T follicular helper cell (primary cell): ENCODE measurements at places on chromosomes 4 and X.

- DNase-seq, result no peak
These were observed 32.9 kb upstream of the GC start for GRCh38 chr4:71816676-71817303.

GRCh38 chrX:119735467-119735866 lies 22.9 kb upstream of the SOWAHD start:
- DNase-seq, result no peak

DNA sequence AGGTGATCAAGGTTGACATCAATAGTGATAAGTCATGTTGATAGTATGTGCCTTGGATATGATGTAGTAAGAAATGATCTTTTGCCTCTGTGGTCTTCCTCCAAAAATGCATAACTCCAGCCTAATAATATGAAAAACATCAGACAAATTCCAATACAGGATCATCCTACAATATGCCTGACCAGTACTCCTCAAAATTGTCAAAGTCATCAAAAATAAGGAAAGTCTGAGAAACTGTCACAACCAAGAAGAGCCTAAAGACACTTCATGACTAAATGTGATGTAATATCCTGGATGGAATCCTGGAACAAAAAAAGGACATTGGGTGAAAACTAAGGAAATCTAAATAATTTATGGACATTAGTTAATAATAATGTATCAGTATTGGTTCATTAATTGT lies 50.3 kb upstream of the LCORL start:
- no peak for DNase-seq

DNA sequence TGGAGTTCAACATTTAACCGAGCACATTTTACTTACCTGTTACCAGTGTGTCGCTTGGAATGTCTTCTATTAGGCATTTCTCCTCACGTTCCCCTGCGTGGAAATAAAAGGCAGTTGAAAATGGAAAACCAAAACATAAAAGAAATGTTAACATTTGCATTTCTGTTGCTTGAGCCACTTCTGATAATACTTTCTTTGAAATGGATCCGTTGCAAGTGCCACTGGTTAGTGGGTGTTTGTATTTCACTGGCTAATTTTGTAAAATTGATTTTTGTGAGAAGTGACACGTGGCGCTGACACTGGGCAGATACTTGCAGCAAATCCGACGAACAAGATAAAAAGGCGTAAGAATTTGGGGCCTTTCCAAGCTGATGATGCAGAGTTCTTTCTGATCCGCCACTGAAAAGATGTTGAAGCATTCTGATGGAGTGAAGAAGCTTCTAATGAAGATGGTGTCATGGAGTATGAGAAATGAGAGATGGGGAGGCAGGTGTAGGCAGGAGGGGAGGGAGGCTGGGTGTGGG lies 18.8 kb downstream of the SPON2 start:
- no peak for DNase-seq

GRCh38 chr4:89364541-89364940 lies 56.9 kb upstream of the GPRIN3 start:
- DNase-seq, result no peak

DNA sequence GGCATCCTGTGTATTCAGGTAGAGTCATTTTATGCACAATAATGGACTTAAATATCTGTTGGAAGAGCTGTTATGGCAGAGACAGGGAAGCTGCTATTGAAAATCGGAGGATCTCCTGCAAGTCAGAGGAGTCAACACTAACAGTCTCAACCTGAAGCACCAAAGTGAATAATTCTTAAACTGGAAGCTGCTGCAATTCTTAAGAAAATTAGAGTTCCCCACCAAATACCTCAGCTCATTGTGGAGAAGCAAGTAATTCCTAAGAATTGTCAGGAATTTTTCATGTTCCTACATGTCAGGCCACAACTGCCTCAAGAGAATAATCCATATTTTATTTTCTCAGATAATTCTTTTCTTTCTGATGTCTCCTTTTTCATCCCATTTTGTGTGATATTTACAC lies 892.6 kb upstream of the LCORL start:
- DNase-seq, result no peak

- DNase-seq, result no peak
These were observed 72.6 kb upstream of the TRIM2 start for GRCh38 chr4:153131596-153131995.

- no peak for DNase-seq
These were observed 97.3 kb upstream of the SRD5A3 start for GRCh38 chr4:55248756-55249155.

GRCh38 chr4:172141025-172141424 lies 327.8 kb downstream of the GALNTL6 start:
- DNase-seq, result no peak

DNA sequence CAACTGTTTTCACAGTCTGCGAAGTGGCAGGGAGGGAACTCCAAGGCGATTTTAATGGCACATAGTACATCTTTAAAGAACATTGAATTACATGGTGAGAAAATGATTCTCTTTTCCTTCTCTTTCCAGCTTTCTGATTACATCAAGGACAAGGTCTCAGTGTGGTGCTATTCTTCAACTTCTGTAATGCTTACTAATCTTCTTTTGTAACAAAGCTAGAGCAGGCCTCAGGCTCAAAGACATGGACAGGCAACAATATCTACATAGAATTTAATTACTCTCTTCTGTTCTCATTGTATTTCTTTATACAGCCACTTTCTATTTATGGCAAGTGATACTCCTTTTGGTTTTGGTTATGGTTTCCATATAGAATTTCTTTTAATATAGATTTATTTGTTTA lies 48.4 kb downstream of the RTL5 start:
- no peak for DNase-seq

GRCh38 chrX:133847340-133847994 lies 137.9 kb downstream of the GPC3 start:
- DNase-seq, result no peak

GRCh38 chrX:51316271-51316670 lies 16.4 kb upstream of the NUDT10 start:
- no peak for DNase-seq

- DNase-seq, result no peak
These were observed 43.0 kb downstream of the ADD1 start for GRCh38 chr4:2886622-2887021.

GRCh38 chrX:24982306-24982965 lies 33.3 kb downstream of the ARX start:
- no peak for DNase-seq

DNA sequence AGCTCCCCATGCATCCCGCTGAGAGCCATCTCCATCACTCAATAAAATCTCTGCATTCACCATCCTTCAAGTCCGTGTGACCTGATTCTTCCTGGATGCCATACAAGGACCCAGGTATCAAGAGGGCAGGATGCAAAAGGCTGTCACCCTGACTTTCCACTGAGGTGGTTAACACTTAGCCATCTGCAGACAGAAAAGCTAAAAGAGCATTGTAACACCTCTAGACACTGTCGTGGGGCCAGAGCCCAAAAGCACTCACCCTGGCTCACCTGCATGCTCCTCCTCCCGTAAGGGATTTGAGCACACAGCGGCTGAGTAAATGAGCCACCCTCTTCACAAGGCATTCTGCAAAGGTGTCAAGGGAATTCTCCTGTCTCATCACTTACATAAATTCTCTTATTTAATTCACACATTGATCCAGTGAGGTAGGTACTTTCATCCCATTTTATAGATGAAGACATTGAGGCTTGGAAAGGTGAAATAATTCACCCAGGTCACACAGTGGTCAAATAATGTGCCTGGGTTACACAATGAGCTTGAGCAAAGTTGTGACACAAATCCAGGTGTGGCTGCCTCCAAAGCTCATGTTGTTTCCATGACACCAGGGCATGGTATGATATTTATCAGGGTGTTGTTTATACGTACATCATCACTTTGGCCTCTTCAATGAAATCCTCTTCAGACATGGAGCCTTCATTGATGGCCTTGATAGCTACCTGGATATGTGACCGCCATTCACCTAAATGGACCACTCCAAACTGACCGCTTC lies 48.0 kb downstream of the TXK start:
- no peak for DNase-seq

DNA sequence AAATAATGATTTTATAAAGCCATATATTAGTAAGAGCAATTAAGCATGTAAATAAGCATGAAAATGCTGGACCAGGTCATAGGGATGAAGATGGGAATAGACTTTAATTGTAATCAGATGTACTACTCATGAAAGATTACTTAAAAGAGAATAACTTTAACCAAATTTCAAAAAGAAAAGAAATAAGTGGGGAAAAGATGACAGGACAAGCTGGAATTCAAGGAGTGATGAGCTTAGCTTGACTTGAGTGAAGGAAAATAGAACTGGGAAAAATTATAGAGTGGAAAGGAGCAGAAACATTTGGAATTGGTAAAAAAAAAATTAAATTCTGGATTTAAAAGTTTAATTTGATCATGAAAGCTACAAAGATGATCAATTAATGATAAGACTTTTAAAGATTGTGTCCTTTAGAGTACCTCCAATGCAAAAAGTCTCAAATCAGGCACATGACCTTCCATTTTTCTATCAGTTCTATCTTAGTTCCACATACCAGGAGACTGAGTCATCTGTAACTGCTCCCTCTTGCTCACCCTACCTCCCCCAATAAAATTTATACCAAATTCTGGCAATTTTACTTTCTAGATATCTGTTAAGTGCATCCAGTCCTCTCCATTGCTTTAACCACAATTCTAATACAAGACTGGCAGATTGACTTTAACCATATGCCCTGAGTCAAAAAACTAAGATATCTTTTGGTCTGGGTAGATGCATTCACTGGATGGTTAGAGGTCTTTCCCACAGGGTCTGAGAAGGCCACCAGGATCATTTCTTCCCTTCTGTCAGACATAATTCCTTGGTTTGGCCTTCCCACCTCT lies 56.4 kb upstream of the SLIT2 start:
- DNase-seq, result no peak

DNA sequence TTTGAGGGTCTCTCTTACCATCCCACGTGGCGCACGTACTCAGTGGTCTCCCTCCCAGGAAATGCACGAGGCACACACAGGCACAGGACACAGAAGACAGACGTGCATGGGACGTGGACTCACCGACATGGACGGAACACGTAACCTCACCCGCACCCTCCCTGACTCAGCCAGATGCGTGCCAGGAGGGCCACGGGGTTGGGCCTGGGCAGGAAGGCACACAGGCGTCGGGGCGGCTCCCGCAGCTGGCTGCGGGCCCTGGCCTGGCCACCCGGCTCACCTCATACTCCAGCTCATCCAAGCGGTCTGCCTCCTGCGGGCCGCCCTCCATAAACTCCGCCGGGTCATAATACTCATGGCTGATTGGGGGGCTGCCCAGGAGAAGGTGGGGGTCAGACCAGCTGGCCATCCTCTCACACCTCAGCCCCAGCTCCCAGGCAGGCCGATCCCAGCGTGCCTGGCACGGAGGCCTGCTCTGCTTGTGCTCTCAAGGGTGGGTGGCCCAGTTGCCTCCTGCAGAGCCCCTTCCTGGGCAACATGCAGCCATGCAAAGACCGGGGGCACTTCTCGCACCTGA lies 12.6 kb downstream of the SSR4 start:
- DNase-seq, result no peak

DNA sequence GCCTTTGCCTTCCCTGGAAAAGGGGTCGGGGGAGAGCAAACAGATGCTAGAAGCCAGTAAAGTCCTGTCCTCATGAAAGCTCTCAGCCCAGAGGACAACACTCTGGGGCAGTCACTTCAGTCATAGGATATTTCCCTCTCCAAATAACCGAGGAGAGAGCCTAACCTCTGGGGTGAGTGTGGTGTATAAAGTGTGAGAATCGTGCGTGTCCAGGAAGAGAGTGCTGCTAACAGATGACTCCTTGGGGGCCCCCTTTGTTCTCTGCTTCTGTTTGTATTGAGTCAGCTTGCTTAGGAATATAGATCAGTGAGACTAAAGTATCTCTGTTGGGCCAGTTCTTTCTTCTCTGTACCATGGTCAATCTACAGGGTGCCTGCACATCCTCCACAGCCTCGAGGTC lies 247.2 kb downstream of the PALLD start:
- DNase-seq, result no peak

- no peak for DNase-seq
These were observed 133.4 kb downstream of the RTL9 start for GRCh38 chrX:110491846-110492620.

DNA sequence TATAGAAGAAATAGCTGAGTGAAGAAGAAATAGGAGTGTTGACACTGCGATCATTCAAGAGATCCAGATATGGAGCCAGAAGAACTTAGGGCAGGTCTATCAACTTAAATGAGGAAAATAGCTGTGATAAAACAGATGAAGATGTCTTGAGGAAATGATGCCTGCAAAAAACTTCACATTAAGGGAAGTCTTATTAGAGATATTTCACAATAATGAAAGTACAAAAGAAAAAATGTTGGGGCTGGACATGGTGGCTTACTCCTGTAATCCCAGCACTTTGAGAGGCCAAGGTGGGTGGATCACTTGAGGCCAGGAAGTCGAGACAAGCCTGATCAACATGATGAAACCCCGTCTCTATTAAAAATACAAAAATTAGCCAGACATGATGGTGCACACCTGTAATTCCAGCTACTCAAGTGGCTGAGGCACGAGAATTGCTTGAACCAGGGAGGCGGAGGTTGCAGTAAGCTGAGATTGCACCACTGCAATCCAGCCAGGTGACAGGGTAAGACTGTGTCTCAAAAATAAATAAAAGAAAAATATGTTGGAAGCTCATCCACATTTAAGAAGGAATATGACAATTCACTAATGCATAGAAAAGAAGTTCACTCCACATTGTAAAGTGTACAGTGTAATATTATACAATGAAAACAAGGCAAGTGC lies 56.3 kb downstream of the PKD2 start:
- no peak for DNase-seq

DNA sequence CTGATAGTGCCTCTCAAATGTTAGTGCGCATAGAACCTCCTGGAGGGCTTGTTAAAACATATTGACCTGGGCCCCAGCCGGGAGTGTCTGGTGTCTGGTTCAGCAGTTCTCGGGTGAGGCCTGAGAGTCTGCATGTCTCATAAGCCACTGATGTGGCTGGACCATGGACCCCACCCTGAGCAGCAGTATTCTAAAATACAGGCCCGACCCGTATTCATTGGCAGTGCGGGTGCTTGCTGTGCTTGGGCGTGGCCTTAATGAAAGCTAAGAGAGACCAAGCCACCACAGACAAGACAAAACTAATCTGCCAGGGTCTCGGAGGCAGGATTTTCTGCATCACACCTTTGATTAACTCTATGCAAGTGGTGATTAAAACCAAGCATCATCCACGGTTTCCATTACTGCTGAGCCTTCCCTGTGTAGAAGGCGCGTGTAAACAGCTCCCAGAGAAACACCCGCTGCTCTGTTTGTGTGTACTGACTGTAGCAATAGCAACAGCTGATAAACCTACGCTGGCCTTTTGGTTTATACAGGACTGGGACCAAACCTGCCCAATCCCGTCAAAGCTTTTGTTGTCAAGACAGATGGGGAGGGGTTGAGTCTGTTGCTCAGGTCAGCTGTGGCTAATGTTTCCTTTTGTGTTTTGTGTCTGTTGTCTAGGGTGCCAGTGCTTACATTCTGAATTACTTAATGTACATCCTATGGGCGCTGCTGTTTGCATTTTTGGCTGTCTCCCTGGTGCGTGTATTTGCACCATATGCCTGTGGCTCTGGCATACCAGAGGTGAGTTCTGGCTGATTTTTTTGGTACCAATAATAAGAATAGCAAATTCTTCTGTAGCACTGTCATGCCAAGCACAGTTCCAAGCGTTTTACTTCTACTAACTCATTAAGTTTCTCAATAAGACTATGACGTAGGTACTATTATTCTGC lies 40.8 kb downstream of the CLCN4 start:
- DNase-seq, result no peak

- peak; percentile 38 for DNase-seq
These were observed 1.1 kb downstream of the FBXW7 start for GRCh38 chr4:152534541-152535359.
